ENCODE measurements at places on chromosomes 13 and 19.

DNA sequence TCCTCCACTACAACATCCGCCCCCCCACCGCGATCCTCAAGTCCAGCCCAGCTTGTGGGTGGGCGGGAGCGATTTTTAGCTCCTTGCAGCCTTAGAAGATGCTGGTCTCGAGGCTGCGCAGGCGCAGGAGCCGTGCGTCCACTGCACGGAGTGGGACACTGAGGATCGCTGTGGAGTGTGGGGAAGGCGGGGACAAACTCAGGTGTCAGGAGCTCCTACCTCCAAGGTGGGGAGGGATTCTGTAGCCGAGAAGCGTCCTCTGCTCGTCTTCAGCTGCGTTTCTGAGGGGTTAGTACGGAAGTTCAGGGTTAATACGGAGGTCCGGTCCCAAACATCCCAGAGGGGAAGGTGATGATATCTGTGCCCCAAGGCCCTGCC, at the start of gene RTBDN:
TSS of gene RTBDN (minus strand) at position 14 of the 378 bp plus-strand sequence. CDS start 4,600 bp downstream, outside the sequence.
- DNase-seq = no peak

DNA sequence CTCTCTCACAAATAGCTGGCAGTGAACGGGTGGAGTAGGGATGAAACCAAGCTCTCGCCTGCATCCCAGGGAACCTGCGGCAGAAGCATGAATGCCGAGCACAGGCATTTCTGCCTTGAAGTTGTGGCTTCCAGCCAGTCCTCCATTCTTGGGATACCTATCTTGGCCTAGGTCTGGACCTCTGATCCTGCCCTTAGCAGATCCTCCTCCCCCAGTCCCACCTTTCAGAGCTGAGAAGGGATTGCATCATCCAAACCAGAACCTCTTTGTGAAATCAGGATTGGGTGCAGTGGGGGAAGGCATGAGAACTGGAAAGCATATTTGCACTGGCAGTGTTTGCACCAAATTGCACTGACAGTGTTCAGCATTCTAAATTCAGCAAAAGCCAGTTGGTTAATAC, 5.8 kb downstream of the ZNF780A start:
- peak; percentile 46 for DNase-seq

GRCh38 chr19:9323557-9323918, 441 bp upstream of the ZNF559 start:
- DNase-seq = peak; percentile 81

DNA sequence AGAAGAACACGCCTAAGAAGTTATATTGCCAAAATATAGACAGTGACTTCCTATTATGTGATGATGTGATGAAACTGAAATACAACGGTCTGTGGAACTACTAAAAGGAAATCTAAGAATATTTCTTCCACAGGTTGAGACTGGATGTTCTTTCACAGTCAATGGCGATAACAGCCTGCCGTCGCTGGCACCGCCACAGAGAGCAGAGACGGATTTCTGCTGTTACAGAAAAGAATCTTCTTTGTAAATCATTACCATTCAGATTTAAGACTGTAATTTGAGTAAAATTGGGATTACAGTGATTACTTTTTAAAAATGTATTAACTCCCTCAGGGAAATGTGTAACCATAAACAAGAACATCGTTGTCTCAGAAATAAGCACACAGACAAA, 100.8 kb downstream of the TUBGCP3 start:
- no peak for DNase-seq

DNA sequence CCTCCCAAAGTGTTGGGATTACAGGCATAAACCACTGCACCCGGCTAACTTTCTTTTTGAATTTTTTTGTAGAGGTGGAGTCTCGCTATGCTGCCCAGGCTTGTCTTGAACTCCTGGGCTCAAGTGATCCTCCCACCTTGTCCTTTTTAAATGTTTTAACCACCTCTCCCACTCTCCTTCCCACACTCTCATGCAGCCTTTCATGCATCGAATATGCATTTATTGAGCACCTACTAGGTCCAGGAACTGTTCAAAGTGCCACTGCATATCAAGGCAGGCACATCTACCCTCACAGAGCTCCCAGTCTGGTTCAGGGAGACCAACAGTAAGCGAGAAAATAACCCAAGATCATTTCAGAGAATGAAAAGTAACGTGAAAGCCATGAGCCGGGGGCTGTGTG, 1.2 kb downstream of the TICAM1 start:
- DNase-seq = no peak

DNA sequence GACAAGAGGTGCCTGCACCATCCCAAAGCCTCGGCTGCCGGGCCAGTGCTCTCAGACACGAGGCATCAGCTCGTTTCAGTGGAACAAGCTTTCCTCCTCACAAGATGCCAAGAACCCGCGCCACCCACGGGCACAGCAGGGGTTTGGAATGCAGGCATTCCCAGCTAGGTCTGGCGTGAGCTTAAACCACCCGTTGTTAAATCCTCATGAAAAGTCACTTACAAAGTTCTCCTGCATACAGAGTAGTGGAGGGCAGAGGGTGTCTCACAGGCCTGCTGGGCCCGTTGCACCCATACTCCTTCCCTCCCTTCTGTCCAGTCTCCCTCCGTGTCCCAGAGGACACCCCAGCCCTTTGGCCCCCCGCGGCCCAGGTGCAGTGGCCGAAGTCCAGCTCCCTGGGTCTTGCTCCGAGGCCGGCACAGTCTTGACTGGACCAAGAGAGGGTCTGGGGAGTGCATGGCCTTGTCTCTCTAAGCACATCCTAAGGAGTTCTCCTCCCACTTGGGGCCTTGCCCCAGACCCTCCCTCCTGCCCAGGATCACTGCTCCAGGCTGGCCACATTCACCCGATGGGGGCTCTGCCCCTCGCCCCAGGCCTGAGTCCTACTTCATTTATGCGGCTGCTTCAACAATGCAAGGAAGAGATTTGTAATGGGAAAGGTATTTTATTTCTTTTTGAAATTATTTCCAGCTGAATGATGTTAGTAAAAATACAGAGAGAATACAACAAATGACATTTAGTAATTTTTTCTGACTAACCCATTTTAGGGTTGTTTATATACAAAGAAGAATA, 35.2 kb upstream of the GRTP1 start:
- DNase-seq = no peak

GRCh38 chr13:53694814-53695532, 666.4 kb downstream of the OLFM4 start:
- DNase-seq = no peak

- no peak for DNase-seq
Measured at GRCh38 chr19:13881692-13882418, 4.9 kb downstream of the NANOS3 start.

GRCh38 chr19:55042688-55043087, 4.6 kb upstream of the GP6 start:
- no peak for DNase-seq

- DNase-seq = peak; percentile 62
Measured at GRCh38 chr13:98581971-98582702, 5.2 kb upstream of the STK24 start.

GRCh38 chr19:19655051-19655594, 8.4 kb downstream of the ATP13A1 start:
- no peak for DNase-seq

GRCh38 chr13:111904701-111905608, 162.0 kb upstream of the SOX1 start:
- DNase-seq = no peak

DNA sequence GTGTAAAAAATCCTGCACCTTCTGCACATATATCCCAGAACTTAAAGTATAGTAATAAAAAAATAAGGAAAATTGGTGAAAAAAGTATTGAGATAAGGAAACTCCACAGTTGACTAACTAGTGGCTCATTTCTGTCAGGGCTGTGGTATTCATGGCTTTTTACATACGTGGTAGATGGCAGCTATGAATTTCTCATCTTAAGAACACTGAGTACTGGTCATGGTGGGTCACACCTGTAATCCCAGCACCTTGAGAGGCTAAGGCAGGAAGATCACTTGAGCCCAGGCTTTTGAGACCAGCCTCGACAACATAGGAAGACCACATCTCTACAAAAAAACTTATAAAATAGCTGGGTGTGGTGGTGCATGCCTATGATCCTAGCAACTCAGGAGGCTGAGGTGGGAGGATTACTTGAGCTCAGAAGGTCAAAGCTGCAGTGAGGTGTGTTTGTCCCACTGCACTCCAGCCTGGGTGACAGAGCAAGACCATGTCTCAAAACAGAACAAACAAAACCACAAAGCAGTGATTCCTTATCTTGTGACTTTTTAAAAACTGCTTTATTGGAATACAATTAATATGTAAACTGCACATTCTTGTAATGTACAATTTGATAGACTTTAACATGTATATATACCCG, 16.8 kb downstream of the SLAIN1 start:
- DNase-seq = no peak

- no peak for DNase-seq
Measured at GRCh38 chr13:98685146-98685545, 67.3 kb downstream of the SLC15A1 start.

- no peak for DNase-seq
Measured at GRCh38 chr13:50646070-50646469, 197.4 kb downstream of the DLEU7 start.

- DNase-seq = peak; percentile 72
Measured at GRCh38 chr13:92355213-92355612, 871.4 kb upstream of the GPC6 start.

DNA sequence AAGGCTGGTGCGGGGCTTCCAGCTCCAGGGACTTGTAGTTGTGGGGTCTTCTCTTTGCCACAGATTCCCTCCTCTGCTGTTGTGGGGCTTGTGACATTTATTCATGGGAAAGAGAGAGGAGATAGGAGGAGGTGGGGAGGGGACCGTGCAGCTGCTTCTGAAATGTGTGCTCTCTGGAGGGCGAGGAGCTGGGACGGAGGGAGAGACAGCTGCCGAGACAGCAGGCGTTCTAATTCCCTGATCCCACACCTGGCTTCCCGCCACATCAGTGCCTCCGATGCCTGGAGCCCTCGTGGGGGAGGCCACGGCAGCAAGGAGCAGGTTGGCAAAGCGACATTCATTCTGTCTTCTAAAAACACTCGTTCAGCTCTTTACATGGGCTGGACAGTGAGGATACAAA, 164.4 kb downstream of the USP12 start:
- DNase-seq = no peak

GRCh38 chr19:33255781-33256180, 30.1 kb upstream of the SLC7A10 start:
- DNase-seq = no peak

GRCh38 chr13:42968906-42969305, 23.1 kb downstream of the EPSTI1 start:
- no peak for DNase-seq

GRCh38 chr19:44576843-44577565, 36.4 kb upstream of the IGSF23 start:
- DNase-seq = peak; percentile 37

GRCh38 chr19:16381756-16382401, 57.3 kb downstream of the KLF2 start:
- DNase-seq = no peak

GRCh38 chr19:5480427-5480836, 25.2 kb downstream of the ZNRF4 start:
- peak; percentile 10 for DNase-seq

- DNase-seq = no peak
Measured at GRCh38 chr13:23021906-23022305, 158.9 kb upstream of the SGCG start.

- no peak for DNase-seq
Measured at GRCh38 chr19:5608291-5608690, 14.3 kb downstream of the SAFB2 start.

DNA sequence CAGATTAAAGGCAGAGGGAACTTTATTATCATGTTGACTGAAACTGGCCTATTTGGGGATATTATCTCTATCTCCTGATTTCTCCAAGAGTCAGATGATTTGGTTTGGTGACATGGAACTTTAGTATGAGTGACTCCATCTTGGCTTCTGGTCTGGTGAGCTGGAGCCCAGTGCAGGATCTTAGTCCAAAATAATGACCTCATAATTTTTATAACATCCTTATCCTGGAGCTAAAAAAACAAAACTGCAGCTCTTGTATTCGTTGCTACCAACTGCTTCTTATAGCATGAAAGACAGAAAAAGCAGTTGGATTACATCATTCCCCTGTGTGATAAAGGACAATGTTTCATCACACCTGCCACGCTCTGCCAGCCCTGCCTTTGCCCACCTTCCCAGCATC, 39.3 kb upstream of the RNF17 start:
- DNase-seq = no peak

DNA sequence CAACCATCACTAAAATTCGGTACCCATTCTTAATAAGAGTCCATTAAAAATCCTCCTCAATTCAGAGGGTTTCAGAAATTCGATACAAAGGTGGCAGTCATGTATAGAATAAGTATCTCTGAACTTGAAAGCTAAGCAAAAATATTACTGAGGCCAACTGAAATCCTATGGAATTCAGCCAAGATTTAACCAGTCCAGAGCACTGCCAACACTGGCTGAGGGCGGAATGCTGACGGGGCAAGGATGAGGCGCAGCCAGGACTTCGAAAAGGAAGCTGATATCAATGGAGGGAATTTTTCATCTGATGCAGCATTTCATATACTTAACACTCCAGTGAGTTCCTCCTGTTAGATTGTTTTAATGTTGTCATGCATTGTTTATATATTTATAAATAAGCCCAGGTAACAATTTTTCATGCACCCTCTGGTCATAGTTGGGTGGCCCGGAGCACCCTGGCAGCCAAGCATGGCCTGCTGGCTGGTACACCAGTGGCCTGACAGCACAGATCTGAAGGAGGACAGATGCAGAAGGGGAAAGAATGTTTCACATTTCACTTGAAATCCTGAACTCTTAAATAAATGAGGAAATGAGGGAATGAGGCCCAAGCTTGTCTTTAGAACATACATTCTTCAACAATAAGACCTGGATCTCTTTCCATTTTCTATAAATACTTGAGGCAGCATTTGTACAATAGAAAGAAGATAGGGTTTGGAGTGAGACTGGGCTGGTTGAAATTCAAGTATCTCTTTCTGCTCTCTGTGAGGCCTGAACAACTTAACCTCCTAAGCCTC, 41.5 kb downstream of the WDFY2 start:
- DNase-seq = no peak

- peak; percentile 100 for DNase-seq
Measured at GRCh38 chr13:48749699-48750473, 96.2 kb downstream of the CYSLTR2 start.

DNA sequence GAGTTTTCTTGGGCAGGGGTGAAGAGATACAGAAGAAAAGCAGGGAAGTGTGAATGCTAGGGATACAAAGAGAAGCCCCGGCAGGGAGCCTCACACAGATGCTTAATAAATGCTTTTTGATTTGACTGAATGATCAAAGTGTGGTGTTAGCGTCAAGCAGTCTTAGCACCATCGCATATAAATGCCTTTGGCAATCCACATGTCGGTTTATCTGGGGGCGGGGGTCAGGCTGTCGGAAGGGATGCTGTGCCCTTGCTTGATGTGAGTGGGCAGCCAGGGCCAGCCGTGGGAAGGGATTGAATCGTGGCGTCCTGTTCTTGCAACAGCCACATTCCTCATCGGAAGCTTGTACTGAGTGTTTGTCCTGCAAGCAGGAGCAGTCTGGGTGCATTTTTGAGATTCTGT, 173.1 kb downstream of the LACC1 start:
- DNase-seq = peak; percentile 81

DNA sequence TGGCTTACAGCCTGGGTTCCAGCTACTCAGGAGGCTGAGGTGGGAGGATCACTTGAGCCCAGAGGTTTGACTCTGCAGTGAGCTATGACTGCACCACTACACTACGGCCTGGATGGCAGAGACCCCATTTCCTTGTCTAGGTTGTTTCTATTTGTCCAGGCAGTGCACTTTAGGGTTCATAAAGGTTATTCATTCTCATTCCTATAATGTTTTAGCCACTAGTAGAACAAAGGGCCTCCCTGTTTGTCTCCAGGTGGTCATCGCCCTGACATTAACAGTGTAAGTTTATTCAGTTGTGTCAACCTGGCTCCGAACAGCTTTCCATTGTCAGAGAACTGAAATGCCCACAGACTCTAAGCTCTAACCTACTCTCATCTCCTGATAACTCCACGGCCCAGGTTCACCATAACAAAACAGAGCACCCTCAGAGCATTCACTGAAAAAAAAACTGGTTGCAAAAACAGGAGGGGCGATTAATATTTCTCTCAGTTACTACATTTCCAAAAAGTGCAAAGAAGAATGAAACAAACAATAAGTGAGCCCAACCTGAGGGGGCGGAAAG, 37.1 kb downstream of the SMAD9 start:
- DNase-seq = no peak
